ENCODE measurements at places on chromosomes 12 and 14.

DNA sequence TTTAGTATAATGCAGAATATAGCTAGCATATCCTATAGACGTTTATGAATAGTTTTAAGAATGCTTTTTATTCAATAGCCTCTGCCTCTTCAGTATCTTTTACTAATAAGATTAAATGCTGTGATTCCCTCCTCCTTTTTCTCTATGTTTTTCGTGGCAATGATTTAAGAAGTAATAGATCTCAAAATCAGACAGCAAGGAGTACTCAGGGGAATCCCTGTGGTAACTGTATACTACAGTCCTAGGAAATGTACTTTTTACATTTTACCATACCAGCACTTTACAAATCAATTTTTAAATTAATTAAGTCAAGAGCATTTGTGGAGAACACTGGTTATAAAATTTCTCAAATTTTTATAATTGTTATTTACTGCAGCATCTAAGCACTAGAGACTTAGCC is 240.6 kb upstream of the CAND1 start:
- no peak for DNase-seq

DNA sequence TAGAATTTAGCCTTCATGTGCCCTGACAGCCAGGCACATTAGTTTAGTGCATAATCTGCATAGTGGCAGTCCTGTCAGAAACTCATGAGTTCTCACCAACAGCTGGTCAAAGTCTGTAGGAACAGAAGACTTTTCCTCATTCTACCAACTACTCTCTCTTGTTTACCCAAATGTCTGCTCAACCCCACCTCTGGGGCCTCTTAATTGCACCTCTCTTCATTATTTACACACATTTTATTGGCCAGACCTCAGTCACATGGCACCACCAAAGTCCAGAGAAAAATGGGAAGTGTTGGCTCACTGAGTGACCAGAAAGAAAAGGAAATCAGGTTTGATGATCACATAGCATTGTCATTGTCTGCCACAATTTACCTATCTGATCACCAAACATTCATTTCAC is 114.6 kb upstream of the PLXNC1 start:
- no peak for DNase-seq

DNA sequence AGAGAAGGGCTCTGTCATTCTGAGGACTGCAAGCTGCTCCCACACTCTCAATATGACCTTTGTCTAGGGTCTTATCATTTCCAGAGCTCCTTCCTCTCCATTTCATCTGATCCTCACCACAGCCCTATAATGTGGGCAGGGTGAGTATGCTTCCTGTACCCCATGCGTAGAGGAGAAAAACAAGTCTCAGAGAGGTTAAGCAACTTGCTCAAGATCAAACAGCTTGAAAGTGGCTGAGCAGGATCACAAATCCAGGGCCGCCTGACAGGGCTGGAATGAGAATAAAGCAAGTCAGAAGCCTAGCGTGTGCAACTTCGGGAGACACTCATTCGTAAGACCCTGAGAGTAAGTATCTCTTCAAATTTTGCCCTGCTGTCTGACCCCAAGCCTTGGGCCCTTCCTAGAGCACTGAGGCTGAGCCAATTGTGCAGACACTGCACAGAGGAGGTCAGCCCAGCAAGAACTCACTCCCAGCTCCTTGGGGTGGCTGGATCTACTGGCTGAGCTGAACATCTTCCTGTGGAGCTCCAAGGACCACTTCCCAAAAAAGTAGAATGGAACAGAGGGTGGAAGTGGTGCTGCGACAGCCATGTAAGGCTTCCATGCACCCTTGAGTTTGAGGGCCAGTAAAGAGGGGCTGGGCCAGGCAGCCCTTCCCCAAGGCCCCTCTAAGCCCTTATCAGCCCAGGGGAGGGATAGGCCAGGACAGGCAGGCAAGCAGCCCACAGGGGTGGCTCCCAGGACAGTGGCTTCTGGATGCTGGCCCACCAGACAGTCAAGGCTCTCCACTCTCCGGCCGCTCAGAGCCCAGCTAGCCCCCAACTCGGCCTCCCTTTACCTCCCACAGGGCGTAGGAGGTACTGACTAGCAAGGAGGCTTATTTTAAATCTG is 10.5 kb downstream of the ZFP36L1 start:
- DNase-seq = no peak

DNA sequence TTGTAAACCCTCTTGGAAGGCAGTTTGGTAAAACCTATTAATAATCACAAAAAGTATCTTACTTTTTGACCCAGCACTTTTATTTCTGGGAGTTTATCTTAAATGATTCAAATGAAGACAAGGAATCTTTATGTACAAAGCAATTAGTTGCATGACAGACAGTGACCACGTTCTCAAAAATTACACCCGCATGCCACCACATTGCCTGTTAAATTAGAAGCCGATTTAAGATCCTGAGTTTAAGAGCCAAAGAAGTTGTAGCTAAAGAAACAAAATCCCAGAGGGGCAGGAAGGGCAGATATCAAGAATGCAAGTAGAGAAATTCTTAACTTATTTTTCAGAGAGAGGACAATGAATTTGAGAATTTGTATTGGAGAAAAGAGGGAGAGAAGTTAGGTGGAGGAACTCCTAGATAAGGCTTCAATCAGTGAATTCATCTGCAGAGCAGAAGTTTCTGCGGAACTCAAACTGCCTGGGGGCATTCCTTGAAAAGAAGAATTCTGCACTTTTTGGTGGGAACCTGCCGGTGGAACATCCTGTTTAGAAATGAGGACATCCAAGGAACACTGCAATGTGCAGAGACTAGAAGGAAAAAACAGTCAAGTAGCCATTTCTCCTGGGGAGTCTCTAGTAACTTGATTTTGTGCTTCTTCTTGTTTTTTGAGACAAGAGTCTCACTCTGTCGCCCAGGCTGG is 1.1 kb upstream of the RIOX1 start:
- no peak for DNase-seq

DNA sequence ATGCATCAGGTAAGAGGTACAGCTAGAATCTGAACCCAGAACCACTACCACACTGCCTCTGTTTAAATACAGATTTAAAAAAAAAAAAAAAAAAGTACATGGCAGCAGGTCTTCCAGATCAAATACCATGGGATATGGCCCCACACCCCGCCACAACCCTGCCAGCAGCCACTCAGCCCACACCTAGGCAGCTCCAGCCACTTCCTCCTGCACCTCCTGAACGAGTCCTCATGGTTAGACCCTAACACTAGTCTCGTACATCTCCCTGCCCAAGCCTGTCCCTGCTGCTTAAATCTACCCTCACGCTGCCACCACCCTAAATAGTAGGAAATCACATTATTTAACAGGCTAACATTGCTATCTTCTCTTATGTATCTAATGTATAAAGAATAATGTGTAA is 12.6 kb downstream of the SETD3 start:
- DNase-seq = no peak

- no peak for DNase-seq
These were observed 43.6 kb upstream of the NAA30 start for GRCh38 chr14:57346741-57347140.

GRCh38 chr12:46300910-46301309 is 32.1 kb upstream of the SLC38A1 start:
- DNase-seq = no peak

- DNase-seq = no peak
These were observed 26.5 kb upstream of the TAMALIN start for GRCh38 chr12:51980051-51980808.

GRCh38 chr12:115078990-115079389 is 395.0 kb upstream of the TBX3 start:
- DNase-seq = no peak

- DNase-seq = no peak
These were observed 8.8 kb downstream of the VPS37B start for GRCh38 chr12:122886851-122887818.

GRCh38 chr12:12924169-12924568 is 27.8 kb downstream of the GPRC5D start:
- no peak for DNase-seq

DNA sequence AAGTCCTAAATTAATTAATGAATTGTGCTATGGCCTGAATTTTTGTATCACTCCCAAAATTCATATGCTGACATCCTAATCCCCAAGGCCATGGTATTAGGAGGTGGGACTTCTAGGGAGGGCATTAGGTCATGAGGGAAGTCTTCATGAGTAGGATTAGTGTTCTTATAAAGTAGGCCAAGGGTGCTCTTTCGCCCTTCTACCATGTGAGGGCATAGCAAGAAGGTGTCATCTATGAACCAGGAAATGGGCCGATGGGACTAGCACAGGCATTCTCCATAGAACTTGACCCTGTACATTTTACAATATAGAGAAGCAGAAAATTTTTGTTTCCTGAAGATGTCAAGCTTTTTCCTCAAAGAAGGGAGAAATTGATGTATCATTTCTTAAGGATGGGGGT is 12.5 kb downstream of the SYT10 start:
- no peak for DNase-seq

DNA sequence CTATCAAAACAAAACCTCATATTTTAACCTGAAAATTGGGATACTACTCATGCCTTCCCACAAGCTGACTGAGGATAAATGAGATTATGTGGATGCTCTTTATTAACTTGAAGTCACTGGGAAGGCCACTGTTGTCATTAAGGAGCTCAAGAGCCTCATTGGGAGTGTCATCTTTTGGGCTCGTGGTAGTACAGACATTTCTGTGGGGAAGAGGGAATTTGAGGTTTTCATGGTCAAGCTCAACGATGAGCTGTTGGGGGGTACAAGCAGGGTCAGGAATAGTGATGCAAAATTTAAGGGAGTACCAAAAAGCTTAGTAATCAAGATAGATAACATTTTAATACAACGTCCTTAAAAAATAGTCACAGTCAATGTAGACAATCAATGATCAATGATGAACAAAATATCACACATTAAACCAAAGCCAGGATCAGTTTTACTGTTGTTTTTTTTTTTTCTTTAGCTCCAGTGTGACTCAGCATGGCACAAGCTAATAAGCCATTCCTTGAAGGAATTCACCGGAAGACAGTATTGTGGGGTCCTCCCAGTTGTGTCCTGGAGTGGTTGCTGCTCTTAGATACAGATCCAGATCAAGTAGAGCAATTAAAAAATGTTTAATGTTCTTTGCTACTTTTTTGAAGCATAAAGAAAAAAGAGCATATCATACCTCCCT is 130.9 kb downstream of the C12orf75 start:
- DNase-seq = no peak

- peak; percentile 42 for DNase-seq
These were observed 117.8 kb downstream of the PLXNC1 start for GRCh38 chr12:94265966-94266745.

- DNase-seq = no peak
These were observed 151.5 kb downstream of the PRKCH start for GRCh38 chr14:61472801-61473376.

DNA sequence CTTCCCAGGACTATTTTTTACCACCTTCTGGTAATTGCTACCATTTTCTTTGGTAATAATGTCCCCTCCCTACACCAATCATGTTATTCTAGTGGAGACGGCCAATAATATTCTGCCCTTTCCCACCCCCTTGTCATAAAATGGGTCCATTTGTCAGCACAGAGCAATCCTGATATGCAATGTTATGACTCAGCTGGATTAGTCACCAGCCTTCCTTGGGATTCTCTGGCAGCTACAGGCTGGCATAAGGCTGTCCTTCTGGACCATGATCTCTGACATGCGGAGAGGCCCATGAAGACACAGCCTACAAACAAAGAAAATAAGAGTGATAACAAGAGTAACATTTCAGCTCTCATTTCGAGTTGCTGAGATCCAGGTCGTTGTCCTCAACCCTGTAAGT is 222.0 kb upstream of the CPNE8 start:
- DNase-seq = no peak

DNA sequence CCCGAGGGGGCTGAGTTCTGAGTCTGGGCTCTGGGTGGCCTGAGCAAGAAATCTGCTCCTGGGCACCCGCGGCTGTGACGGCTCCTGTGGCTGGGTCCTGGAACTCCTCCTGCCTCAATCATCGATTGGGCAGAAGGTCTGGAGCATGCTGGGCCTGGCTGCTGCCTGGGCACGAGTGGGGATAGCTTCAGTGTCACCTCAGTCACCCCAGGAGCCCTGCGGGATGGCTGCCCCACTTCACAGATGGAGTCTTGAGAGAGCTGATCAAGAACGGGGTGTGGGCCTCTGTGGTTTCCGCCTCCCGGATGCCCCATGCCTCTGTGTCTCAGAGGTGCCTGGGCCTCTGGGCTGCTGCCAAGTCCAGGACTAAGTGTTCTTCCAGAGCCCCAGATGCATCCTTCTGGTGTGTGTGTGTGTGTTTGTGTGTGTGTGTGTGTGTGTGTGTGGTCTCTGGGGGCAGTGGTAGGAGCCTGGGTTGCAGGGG is 185.6 kb upstream of the C14orf180 start:
- DNase-seq = no peak

GRCh38 chr12:13463189-13463588 is 266.7 kb downstream of the EMP1 start:
- no peak for DNase-seq

GRCh38 chr14:100022772-100023451 is 42.3 kb upstream of the EVL start:
- peak; percentile 64 for DNase-seq

DNA sequence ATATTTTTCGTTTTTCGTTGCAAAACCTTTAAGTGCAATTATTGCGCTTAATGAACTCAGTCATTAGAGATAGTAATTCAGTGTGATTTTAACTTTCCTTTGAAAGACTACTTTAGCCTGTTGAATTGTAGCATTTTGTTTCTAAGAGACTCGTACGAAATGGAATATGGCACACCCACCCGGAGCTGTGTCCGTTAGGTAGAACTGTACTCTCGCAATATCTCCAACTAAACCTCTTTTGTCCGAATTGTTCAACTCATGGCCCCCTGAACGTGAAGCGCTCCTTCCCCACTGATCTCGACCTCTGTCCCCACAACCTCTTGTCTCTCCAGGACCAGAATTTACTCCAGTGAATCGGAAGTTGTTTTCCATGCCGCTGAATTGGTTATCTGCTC is 800 bp downstream of the PCNX4 start:
- no peak for DNase-seq

DNA sequence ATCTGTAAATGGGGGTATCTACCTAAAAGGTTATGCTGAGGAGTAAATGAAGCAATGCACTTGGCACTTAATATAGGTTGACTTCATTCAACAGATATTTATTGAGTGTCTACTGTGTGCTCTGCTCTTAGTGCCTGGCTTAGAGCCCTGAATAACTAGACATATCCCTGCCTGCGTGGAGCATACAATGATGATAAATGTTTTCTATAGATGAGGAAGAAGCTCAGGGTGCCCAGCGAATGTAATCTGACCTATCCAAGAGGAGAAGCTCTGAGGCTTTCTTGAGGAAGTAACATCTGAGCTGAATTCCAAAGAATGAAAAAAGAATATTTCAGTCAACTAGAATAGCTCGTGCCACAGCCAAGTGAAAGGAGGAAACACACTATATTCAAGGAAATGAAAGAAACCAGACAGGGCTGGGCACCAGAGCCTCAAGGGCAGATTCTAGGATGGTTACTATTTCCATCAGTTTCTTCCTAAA is 17.9 kb upstream of the HIGD1C start:
- no peak for DNase-seq

GRCh38 chr12:52189376-52190174 is 2.2 kb downstream of the KRT80 start:
- DNase-seq = no peak

DNA sequence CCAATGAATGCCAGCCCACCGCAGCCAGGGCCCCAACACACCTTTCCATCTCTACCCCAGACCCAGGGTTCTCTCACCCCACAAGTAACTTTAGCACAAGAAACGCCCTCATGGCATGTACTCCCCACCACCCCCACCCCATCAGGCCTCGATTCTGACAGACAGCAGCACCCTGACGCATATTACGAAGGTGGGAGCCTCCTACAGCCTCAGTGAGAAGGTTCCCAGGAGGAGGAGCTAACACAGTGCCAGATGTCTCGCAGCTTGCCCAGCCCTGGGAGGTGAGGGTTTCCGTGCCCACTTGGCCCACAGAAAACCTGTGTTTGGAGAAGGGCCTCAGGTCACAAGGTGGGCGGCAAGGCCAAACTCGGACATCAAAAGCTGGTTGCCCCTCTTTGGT is 32.4 kb downstream of the CCDC88C start:
- no peak for DNase-seq

GRCh38 chr14:43005807-43006206 is 1399.1 kb downstream of the LRFN5 start:
- DNase-seq = no peak
